ENCODE measurements at places on chromosomes 2 and 18.

DNA sequence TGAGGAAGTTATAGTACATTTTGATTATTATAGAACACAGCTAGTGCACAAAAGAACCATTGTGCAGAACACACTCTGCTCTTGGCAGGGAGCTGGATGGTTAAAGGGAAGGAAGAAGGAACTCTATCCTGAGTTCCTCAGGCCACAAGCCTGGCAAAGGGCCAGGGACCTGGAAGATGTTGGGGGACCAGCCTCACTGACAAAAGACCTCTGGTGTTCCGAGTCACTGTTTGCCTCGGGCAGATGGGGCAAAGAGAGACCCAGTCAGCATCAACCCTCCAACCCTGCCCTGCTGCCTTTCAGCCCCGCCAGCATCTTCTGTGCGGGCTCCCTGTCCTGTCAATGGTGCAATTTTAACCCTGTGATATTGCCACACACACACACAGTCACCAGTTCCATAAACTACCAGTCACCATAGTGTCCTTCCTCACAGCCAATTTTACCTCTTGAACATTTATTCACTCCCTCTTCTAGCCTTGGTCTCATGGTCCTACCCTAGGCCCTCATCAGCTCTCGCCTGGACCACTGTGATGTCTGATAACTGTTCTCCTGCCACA, 21.9 kb downstream of the NEMP2 start:
- no peak for DNase-seq

DNA sequence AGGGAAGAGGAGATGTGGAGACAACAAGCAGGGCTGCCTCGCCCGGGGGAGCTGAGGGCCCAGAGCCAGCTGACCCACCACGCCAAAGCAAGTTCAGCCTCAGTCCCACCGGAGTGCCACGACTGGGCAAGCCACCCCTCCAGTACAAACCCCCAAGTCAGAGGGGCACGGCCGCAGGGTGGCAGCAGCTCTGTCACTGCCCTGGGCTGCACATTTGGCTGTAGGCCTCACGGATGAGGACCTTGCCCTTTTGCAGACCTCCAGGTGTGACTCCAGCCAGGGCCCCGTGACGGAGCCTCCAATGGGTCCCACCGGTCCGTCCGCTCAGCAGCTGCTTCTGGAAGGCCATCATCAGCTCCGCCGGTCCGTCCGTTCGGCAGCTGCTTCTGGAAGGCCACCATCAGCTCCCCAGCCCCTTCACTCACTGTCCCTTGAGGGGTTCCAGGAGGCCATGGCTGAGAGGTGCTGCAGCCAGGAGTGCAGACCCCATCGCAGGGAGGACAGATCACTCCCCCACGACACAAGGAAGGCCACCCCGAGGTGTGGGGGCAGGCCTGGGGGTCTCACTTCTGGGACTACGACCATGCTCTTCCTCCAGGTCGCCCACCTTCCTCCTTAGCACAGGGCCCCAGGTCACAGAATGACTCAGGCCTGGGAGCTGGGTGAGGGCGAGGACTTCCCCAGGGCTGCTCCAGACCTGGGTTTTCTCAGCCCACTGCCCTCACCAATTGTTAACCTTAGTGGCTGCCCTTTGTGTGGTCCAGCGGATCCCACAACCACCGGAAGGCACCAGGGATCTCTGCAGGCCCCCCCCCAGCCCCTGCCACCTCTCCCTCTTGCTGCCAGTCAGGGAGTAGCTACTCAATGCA, 24.6 kb upstream of the STK25 start:
- DNase-seq = no peak

DNA sequence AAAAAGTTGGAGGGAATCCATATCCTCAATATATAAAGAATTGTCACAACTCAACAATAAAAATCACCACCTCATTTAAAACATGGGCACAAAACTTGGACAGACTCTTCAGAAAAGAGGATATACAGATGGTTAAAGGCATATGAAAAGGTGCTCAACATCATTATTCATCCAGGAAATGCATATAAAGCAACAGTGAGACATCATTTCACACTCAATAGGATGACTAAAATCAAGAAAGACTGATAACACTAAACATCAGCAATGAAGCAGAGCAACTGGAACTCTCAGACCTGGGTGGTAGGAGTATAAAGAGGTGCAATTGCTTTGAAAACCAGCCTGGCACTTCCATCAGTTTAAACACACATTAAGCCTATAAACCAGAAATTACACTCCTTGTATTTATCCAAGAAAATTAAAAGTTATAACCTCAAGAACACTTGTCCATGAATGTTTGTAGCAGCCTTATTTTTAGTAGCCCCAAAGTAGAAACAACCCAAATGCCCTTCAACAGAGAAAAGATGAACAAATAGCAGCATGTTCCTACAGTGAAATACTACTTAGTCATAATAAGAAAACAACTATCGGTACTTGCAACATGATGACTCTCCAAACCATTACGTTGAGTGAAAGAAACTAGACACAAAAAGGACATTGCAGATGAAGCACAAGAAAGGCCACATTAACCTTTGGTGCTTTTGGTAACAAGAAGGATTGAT, 79.1 kb upstream of the TANC1 start:
- no peak for DNase-seq

DNA sequence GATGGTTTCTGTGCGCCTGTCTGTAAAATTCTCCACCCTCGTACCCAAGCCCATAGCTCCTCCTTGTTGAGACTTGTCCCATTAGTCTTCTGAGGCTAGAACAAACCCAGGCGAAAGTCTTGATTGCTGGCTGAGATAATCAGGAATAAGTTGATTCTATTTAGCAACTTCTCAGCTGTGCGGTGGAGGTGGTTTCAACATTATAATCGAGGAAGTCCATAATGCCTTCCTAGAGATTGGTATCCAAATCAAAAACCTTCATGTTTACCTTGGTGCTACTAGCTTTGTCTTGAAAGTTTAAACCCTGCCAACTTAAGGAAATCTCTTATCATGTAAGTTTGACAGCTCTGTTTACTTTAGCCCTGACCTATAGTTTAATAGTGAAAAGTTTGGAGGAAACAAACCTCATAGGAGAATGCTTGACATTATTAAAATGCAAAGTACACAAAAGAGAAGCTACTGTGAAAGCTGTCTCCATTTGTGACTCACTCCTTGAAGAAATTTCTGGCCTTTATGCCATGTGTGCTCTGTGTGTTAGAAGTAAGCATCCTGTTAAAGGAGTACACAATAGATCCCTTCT, 36.6 kb upstream of the DSC1 start:
- DNase-seq = no peak

DNA sequence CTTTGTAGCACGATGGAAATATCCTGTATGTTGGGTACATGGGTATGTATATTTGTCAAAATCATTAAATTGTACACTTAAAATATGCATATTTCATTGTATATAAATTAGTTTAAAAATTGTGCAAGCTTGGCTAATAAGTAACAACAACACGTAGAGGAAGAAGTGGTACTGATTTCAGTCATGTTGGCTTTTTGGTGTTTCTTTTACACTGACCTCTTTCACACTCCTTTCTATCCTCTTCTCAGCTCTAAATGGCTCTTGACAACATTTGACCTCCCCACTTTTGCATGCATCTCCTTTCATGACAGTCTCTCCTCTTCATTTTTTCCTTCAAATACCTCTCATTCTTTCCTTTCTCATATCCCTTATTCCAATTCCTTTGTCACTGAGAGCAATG, 801.4 kb upstream of the ZEB2 start:
- DNase-seq = no peak

- no peak for DNase-seq
These were observed 117.1 kb downstream of the FSHR start for GRCh38 chr2:49037197-49037596.

- DNase-seq = no peak
These were observed 59.9 kb upstream of the PID1 start for GRCh38 chr2:229330952-229331351.

- DNase-seq = no peak
These were observed 810.3 kb upstream of the SALL3 start for GRCh38 chr18:78169174-78169864.

- peak; percentile 82 for DNase-seq
These were observed 198.0 kb upstream of the NCKAP5 start for GRCh38 chr2:133766164-133766832.

- DNase-seq = no peak
These were observed 229.2 kb downstream of the BCL2 start for GRCh38 chr18:63090334-63090733.

DNA sequence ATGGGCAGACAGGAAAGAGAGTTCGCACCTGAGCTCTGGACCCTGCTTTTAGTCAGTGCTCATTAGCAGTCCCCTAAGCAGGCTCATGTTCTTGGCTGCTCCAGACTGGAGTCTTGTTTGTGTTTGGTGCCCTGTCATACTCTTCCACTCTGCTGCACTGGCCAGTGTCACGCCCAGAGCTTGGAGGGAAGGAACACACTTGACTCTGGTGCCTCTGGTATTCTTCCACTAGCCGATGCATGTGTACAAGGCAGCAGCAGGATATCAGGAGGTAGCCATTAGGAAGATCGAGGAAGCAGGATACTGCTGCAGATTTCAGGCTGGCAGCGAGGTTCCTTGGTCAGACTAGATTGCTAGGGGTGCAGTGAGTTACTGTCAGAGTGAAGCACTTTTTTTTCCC, 81.4 kb upstream of the B3GNT2 start:
- DNase-seq = no peak

DNA sequence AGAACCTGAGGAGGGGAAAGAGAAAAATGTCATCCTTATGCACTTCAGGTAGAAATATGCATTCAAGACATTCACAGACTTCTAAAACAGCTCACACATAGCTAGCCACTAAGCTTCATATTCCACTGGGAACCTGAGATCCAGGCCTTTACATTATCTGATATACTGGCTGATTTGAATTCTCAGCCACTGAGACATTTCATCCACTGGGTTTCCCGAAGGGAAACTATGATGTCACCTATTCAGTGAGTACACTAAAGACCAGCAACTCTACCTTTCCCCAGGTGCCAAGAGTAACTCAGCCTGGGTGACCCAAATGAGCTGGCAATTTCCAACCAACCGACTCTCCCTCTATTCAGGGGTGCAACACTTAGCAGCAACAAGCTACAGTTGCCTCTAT, 21.7 kb upstream of the SP100 start:
- no peak for DNase-seq

DNA sequence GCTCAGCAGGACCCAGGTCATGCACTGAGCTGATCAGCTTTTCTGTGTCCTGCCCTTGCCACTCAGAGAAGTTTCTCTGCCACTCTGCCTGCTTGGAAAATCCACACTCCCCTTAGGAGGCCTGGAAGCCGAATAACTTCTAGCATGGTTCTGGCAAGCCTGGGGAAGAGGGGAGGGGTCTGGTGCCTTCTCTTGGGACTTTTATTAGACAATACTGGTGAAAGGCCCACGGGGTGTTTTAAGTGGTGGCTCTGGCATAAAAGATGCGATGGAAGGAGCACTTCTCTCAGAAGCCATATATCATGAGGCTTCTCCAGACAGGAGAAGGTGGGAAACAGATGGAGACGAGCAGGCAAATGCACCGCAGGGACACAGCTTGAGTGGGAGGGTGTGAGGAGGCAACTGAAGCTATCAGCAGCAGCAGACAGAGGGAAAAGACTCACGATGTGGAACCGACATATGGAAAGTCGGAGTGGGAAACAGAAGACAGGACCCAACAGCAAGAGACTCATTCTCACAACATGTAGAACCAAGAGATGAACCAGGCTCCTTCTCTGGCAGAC, 141.8 kb upstream of the CTNNA2 start:
- no peak for DNase-seq

- no peak for DNase-seq
These were observed 471.0 kb upstream of the CDH7 start for GRCh38 chr18:65279668-65280305.

DNA sequence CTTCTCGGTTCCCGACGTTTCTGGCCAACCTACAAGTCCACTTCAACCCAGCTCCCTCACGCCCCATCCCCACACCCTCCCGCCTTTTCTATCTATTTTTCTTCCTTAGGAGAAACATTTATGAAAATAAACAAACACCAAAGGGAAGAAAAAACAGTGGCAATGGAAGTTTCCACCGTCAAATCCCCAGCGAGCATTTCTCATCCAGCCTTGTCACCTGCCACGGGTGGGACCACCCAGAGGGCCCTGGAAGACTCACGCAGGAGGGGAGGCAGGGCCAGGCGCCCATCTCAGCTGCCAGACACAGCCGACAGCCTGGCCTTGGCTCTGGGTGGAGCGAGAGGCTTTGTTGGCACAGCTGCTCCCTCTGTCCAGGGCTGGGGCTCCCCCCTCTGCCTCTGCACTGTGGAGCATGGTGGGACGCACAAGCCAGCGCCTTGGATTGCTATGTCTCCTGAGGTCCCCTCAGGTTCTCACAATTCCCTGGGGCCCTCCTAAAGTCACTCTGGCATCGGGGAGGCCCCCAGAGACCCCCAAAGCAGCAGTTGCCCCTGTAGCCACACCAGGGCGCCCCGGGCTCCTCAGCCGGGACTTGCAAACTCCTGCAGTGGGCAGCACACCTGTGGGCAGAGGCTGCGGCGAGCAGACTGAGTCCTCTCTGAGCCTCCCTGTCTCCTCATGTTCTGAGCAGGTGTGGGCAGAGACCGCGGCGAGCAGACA, 395.7 kb upstream of the SALL3 start:
- no peak for DNase-seq

GRCh38 chr2:55949613-55950012, 26.0 kb upstream of the EFEMP1 start:
- DNase-seq = no peak

DNA sequence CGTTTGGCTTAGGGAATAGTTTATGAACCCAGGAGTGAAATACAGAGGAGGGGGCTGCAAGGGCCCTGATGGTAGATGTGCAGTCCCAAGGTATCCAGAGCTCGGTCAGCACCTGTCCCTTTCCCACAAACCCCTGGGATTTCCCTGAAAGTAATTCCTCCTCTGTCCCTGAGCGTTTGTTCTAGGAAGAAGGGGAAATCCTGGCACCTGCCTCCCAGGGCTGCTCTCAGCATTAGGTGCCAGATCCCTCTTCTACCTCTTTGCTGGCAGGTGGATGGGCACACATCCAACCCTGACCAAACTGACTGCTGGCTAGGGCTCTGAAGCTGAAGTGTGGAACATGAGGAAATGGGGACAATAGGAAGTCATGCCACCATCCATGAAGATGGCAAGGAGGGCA, 824.0 kb downstream of the SLC4A3 start:
- no peak for DNase-seq

DNA sequence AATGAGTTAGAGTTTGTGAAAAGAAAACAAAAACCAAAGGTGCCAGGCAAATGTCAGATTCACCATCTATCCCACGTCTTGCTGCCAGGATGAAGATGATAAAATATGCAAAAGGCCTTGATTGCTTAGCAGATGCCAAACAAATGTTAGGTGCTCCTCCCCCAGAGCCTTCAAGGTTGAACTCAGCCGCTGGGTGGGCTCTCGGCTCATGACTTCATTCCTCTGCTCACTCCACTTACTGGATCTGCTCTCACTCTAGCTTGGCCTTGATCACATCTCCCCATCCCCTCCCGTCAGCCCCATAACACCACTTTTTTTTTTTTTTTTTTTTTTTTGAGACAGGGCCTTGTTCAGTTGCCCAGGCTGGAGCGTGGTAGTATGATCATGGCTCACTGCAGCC, 38.5 kb downstream of the SH2D6 start:
- DNase-seq = no peak
